Memory B cell (primary cell): ENCODE measurements at places on chromosomes 7 and 10.

- no peak for DNase-seq
Observed at GRCh38 chr7:6392712-6393666, 54.8 kb downstream of the DAGLB start.

DNA sequence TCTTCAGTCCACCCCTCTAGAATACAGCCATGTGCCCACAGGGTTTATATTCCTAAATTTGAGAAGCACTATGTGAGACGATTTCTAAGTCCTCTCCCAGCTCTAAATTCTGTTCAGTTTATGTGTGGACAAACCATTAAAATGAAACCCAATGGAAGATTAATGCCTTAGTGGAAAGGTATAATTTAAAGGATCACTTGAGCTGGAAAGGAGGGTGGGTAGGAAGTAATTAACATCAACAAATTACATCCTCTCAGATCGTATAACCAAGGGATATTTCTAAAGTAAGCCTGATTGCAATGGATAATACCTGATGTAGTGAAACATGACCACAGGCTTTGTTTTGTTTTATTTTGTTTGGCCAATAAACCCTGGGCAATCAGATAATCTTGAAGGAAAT, 511.0 kb upstream of the COBL start:
- no peak for DNase-seq

GRCh38 chr7:43646603-43647338, 63.9 kb downstream of the STK17A start:
- no peak for DNase-seq

- DNase-seq: no peak
Observed at GRCh38 chr7:106480616-106481031, 180.3 kb downstream of the CCDC71L start.

- no peak for DNase-seq
Observed at GRCh38 chr7:146214842-146215241, 98.2 kb downstream of the CNTNAP2 start.

DNA sequence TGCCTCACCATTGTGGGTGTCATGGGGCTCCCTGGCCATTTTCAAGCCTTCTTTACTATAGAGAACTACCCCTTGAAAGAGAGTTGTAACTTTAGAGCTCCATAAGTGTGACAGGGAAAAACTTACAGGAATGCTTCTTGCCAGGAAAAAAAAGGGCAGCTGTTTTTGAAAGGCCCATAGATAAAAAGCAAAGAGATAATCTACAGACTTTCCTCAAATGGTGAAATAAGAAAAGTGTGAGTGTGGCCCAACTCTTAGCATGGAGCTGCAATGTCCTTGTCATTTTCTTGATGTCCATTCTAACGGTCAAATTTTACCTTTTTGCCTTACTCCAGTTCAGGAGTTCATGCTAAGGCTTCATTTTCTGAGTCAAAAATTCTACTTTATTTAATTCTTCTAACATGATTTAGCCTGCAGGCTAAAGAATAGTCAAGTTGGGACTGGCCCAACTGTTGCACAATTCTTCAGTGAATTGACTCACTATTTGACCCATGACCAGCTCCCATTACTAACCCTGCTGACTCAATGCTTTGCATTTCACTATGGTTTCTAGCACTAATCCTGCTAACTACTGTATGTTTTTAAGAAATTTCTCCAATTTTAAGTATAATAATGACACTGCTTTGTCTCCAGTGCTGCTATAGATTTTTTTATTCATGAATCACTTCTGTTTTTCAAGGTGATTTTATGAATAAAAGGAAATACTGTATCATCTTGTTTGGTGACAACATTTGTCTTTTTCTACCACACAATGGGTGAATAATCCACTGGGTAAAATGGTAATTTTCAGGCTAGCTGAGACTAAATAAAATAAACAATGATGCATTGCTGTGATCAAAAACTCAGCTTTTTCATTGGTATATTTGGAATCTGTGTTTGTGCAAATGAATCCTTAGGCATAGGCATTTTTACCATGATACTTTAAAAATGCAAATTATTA, 41.4 kb upstream of the SGCE start:
- no peak for DNase-seq

DNA sequence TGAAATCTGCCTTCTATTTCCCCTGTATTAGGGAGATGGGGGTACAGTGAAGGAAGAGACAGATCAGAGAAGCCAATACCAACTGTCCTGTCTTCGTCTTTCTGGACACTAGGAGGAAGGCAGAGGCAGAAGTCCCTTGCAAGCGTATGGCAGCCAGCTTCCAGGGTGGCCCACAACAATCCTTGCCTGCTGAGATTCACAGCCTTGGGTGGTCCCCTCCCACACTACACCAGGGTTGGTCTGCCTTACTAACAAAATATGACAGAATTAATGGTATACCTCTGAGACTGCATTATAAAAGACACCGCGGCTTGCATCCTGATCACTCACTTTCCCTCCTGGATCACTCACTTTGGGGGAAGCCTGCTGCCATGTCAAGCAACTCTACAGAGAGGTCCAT, 90.4 kb downstream of the IDE start:
- no peak for DNase-seq

- DNase-seq: no peak
Observed at GRCh38 chr7:25596443-25596842, 368.2 kb upstream of the NPVF start.

GRCh38 chr7:48376263-48376662, 205.0 kb downstream of the ABCA13 start:
- DNase-seq: no peak

- DNase-seq: peak; percentile 26
Observed at GRCh38 chr7:104231054-104232046, 23.5 kb upstream of the ORC5 start.

- DNase-seq: no peak
Observed at GRCh38 chr10:130992802-130993523, 318.6 kb downstream of the TCERG1L start.

DNA sequence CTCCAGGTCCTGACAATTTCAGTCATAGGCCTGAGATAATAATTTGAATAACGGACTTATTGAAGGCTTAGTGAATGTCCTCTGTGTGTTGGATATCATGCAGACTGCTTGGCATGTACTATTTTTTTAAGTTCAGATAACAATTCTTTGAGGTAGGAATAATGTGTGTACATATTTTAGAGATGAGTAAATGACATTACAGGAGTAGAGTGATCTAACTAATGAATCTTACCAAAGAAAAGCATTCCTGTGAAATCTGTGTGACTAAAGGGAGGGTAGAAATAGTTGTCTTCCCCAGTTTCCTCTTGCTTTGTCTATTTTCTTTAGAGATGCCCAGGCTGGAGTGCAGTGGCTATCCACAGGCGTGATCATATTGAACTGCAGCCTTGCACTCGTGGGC, 391.8 kb upstream of the ETV1 start:
- DNase-seq: no peak

GRCh38 chr7:26912933-26913536, 48.6 kb upstream of the SKAP2 start:
- DNase-seq: no peak

DNA sequence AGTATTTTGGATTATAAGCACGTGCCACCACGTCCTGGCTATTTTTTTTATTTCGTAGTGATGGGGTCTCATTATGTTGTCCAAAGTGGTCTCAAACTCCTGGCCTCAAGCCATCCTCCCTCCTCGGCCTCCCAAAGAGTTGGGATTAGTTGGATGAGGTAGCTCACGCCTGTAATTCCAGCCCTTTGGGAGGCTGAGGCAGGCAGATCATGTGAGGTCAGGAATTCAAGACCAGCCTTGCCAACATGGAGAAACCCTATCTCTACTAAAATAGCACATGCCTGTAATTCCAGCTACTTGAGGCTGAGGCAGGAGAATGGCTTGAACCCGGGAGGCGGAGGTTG, 21.8 kb upstream of the YWHAG start:
- no peak for DNase-seq

DNA sequence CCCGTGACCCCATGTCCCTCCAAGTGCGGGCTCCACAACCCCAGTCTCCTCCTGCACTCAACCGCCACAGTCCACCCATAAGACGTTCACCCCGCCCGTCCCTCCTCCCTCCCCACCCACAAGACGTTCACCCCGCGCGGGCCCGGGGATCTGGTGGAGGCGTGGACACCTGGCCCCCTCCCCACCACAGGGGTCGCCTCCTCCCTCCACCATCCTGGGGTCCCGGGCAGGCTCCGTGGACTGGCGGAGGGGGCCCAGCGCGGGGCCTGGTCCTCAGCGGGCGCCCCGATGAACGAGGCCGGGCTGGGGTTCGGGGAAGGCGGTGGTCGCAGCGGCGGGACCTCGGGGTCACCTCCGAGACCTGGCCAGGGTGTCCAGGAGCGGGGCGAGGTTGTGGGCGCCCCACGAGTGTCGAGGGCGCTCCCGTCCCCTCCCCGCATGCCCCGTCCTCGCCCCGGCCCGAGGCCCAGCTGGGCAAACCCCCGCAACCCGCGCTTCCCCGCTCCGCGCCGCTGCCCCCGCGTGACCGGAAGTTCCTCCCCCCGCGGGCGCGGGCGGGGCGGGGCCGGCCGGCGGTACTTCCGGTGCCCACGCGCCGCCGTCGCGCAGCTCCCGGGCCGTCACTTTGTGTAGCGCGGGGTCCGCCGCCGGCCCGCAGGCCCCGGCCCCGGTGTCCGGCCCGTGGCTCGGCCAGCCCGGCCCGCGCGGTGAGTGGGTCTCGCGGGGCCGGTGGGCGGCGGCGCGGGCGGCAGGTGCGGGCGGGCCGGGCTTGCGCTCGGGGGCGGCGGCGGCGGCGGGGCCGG, at the start of gene ZNF316:
ZNF316 (plus strand) TSS at position 578 of the 803 bp plus-strand sequence. CDS start 5,092 bp downstream, outside the sequence.
- peak; percentile 78 for DNase-seq

DNA sequence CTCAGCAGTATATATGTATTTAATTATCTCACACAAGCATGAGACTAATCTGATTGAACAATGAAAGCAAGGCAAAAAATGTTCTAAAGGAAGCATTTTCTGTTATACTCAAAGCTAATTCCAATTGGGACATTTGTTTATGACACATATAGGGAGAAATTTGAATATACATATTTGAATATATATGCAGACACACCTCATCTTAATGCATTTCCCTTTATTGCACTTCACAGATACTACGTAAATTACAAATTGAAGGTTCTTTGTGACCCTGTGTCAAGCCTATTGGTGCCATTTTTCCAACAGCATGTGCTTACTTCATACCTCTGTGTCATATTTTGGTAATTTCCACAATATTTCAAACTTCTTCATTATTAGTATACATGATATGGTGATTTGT, 132.1 kb upstream of the STEAP1 start:
- DNase-seq: no peak

DNA sequence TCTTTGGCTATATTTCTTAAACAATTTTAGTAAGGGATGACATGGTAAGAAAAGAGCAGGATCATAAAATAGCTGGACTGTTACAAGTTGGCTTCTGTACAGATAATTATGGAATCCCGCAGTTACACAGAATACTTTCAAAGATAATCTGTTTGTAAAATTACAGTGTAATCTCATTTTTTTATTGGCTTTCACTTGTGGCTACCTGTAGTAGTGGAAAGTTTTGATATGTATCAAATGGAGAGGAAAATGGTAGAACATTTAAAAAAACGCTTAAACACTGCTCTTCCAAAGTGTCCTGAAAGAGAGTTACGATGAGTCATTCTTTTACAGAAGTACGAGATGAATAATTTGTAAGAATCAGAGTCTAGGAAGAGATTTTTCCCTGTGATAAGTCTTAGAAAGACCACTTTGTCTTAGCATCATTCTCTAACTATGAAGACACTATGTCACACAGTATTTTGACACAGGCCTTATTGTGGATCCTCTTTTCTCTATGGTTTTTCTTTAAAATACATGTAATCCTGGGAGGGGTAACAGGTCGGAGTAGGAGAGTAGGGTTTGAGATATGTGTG, 215.0 kb upstream of the DKK1 start:
- DNase-seq: no peak

DNA sequence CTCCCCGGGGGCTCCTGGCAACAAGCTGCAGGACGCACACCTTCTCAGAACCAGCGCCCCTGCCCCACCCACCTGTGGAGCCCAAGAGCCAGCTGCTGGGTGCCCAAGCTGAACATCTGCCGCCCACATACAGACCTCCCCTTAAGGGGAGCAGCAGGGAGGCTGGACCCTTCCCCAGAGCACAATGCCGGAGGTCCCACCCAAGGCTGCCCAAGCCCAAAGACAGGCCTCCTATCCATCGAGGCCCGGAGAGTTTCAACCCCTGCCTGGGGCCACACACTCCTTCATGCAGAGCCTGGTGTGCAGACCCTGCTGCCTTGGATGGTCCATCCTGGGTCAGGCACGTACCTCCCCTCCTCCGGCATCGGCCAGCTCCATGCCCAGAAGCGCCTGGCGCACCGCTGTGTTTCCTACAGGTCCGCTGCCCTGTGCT, 48.7 kb downstream of the VIPR2 start:
- no peak for DNase-seq

- DNase-seq: no peak
Observed at GRCh38 chr10:87635498-87636312, 24.0 kb upstream of the PAPSS2 start.

DNA sequence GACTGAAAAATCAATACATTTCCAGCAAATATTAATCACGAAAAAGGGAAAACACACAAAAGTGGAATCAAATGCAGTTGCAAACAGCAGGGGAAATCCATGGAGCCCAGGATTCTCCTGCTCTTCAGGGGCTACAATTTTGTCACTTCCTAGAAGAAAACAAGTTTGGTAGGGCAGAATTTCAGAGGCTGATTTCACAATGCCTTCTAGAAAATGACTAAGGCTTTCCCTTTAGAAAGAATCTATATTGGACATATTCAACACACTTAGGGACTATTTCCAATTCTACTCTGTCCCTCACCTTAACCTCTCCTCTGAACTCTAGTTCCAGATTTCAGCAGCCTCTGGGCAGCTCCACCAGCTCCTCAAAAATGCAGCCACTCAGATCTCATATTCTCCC, 111.3 kb downstream of the HECTD2 start:
- DNase-seq: no peak

DNA sequence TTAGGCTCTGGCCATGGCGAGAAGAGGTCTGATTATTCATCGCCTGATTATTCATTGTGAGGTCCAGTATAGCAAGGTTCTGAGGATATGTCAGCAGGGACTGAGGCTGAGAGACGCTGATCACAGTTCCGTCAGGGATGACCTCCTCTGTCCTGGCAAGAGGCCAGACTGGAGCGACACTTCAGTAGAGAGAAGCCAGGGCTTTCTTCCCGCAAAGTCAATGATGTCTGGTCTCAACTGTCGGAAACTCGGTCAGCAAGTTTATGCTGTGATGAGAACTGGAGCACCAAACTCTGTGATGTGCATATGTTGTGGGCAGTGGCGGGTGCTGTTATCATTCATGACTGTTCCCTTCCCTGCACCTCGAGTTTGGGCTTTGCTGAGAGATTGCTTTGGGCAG, 29.0 kb upstream of the GNA12 start:
- no peak for DNase-seq

DNA sequence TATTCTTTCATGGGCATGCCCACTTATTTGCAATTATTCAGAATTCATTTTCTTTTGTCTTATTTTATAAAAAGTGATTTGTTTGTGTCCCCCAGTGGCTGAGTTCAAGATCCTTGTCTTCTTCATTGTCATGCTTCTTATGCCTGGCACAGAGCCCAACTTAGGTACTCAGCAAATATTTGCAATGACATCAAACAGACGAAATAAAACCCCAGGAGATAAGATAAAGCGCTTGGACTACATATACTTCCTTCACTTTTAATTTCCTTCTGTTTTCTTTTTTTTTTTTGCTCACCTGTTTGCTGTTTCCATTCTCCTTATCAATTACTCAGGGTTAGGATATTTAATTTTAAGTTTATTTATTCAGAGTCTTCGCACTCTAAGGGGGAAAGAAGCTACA, 225.0 kb downstream of the SDHAF3 start:
- DNase-seq: no peak

- DNase-seq: no peak
Observed at GRCh38 chr7:35652124-35652523, 42.8 kb downstream of the HERPUD2 start.
